ENCODE measurements at places on chromosomes 16 and 17.

DNA sequence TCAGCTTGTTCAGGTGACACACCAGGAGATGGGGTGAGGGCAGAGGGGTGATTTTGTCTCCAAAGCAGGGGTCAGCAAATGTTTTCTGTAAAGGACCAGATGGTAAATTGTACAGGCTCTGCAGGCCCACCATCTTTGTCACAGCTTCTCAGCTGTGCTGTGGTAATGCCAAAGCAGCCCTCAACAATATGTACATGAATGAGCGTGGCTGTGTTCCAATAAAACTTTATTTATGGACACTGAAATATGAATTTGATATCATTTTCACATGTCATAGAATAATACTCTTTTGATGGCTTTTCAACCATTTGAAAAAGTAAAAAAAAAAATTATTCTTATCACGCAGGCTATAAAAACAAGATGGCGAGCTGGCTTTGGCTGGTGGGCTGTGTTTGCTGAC, 206.4 kb upstream of the RPL38 start:
- no peak for DNase-seq

- no peak for DNase-seq
Measured at GRCh38 chr16:12002447-12003006, 26.0 kb downstream of the SNX29 start.

- DNase-seq: no peak
Measured at GRCh38 chr17:79981090-79981489, 54.6 kb downstream of the TBC1D16 start.

- DNase-seq: no peak
Measured at GRCh38 chr16:72850853-72851252, 197.1 kb downstream of the ZFHX3 start.

GRCh38 chr17:74543891-74544760, 1.8 kb downstream of the CD300C start:
- DNase-seq: no peak

DNA sequence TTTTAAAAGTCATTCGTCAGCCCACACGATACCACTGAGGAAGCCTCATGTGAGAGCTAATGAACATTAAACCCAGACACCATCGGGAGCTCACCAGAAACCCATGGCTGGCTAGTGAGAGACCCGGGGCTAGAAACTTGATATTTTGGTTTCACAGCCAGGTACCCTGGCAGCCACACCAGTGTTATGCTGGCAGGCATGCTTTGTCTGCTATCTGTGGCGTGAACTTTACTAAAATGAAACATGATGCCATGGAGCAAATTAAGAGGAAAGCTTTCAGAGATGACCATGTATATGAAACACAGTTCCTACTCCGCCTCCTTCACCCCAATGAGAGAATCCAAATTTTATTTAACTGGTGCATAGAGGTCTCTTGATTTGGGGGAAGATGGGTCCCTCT, 291.2 kb downstream of the IRX3 start:
- DNase-seq: no peak

GRCh38 chr16:72015124-72015523, 6.6 kb downstream of the DHODH start:
- DNase-seq: no peak

- no peak for DNase-seq
Measured at GRCh38 chr17:2680961-2681360, 30.6 kb downstream of the CLUH start.

DNA sequence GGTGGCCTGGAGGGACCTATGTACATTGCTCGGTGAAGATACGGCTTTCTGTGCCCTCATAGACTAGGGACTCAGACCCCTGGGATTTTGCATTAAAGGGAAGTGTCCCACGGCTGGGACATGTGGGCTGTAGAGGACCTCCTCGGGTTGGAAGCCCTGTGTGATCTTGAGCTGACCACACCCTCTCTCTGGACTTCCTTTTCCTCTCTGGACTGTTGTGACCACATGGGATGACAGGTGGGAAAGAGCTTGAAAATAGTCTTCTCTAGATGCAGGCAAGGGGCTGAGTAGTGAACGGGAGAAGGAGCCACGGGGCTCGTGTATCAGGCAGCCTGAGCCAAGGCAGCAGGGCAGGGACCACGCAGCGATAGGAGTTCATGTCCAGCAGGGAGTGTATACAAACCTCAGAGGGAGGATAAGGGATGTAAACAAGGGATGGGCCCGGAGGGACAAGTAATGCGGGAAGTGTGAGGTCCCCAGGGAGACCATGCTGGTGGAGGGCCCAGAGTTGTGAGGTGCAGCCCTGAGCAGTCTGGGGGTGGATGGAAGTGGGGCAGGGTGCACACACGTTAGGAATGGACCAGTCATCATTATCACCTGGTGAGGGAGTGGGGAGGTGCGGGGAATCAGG, 4.5 kb upstream of the SLC4A1 start:
- no peak for DNase-seq

DNA sequence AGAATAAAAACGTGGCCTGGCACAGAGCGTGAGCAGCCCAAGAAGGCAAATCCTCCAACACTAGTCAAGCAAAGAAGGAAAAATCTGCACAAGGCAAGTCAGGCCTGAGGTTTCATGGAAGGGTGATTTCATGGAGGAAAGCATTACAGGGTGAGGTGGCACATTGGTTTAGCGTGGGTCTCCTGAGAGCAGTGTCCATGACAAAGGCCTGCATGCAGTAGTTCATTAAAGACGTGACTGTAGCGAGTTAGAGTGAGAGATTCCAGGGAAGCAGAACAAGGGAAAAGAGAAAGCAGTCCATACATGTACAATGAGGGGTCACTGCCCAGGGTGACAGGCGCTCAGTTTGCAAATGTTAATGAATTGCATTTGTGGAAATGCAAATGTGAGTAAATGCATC, 285.0 kb upstream of the ERCC4 start:
- DNase-seq: no peak

GRCh38 chr17:49523706-49524472, 28.8 kb downstream of the NGFR start:
- peak; percentile 48 for DNase-seq

DNA sequence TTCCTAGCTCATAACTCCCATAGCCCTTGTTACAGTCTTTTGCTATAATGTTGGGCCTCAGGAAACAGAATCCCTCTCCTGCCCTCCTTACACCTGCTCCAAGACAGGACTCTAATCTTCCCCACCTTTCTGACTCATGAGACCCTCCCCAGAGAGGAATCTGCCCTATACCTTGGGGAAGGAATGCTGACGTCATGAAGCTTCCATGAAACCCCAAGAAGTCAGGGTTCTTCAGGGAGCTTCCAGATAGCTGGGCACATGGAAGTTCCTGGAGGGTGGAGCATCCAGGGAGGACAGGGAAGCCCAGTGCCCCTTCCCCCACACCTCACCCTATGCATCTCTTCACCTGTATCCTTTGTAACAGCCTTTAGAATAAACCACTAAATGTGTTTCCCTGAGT, 285.7 kb downstream of the SOX9 start:
- DNase-seq: no peak

GRCh38 chr17:82962163-82962720, 117.2 kb upstream of the METRNL start:
- no peak for DNase-seq

GRCh38 chr17:10741416-10742135, 11.8 kb upstream of the TMEM220 start:
- no peak for DNase-seq

DNA sequence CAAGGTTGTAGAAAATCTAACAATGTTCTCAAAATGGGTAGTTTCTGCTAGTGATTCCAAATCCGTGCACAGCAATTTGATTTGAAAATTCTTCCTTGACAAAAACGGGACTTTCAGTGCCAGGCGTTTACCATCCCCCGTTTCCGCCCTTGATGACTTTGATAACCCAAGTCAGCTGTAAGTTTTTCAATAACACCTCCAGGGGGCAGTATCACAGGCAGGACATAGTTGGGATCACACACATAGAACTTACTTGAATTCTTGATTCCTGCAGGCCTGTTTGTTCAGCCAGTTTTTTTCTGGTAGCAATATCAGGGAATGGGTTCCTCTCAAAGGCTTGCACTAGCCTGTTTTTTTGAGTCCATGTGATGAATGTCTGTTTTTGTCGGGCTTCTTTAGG, 5.6 kb downstream of the DUXB start:
- DNase-seq: no peak

DNA sequence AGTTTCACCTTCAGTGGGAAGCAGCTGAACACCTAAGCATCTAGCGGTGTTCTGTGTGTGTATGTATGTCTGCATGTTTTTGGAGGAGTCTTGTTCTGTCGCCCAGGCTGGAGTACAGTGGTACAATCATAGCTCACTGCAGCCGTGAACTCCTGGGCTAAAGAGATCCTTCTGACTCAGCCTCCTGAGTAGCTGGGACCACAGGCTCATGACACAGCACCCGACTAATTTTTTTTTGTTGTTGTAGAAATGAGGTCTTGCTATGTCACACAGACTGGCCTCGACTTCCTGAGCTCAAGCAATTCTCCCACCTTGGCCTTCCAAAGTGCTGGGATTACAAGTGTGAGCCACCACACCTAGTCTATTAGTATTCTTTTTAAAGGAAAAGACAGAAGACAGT, 30.2 kb upstream of the FAAP100 start:
- DNase-seq: no peak

DNA sequence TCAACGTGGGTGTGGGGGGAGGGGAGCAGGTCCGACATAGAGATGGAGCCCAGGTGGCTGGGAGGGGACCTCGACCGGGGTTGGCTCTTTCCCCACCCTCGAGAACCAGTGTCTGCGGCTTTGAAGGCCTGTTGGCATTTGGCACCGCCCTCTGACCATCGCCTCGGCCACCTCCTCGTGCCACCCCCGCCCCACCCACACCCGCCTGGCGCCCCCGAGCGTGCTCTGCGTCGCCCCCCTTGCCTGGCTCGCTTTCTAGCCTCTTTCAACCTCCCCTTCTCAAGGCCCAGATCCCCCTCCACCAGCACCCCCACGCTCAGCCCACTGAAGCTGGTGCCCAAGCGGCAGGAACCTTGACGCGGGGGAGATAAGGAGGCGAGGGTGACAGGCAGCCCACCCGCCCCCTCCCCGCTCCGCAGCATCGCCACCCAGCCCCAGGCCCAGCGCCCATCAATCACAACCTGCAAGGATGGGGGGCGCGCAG, 619 bp downstream of the CACNB1 start:
- DNase-seq: peak; percentile 32

- DNase-seq: no peak
Measured at GRCh38 chr16:4525634-4526277, 12.8 kb downstream of the CDIP1 start.

Data from BE2C (cell line).